Activated T-helper 17 cell treated with anti-CD3 and anti-CD28 coated beads, Interleukin-2, amount 50 U/mL, for 72 hours (primary cell): ENCODE measurements at places on chromosomes 4 and X. TPM values are rescaled to one million over a fixed set of nuclear protein-coding genes. Genes with fewer than 3 reads are reported as not detected.

Gene NAP1L3
- 1.6 TPM for total RNA-seq

Gene TMEM31
- not detected for total RNA-seq

Gene TAF7L
- total RNA-seq, result 0.11 TPM

Gene MND1
- total RNA-seq, result 11.6 TPM

Gene RENBP
- total RNA-seq, result 4.9 TPM

DNA sequence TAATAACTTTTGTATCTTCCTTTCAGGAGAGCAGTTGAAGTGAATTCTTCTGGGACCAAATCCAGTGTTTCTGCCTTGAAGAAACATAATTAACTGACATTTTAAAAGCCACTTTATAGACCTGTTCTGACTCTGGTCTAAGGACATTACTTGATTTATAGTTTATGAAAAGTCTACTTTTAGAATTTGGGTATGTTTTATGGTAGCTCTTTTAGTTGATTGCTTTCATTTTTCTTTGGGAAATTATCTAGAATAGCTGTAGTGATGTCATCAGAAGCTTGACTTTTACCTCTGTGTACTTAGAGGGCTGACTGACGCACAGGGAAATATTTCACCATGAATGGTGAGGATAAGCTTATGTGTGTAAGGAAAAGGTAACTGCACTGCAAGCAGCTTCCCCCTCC, 131.8 kb upstream of the LIMCH1 start:
- no peak for ATAC-seq

DNA sequence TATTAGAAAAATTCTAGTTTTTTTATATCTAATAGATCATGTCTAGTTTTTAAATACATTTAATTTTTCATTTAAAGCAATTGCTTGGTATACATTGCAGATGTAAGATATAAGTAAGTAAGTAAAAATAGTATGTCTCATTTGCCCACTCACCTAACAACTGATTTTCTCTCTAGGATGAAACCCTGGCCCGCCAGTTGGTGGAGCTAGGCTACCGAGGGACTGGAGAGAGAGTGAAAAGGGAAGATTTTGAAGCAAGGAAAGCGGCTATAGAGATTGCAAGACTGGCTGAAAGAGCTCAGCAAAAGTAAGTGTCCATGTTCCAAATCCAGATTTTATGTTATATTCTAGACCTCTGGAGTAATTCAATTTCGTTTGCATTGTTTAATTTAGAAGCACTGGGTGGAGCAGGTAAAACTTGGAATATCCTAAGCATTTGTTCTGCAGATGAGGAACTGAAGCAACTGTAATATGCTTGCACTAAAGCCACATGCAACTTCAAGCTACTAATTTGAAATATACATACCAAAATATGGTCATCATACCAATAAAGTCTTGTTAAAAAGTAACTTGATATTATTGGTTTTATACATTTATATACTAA, 27.1 kb downstream of the CFAP299 start:
- no peak for ATAC-seq

DNA sequence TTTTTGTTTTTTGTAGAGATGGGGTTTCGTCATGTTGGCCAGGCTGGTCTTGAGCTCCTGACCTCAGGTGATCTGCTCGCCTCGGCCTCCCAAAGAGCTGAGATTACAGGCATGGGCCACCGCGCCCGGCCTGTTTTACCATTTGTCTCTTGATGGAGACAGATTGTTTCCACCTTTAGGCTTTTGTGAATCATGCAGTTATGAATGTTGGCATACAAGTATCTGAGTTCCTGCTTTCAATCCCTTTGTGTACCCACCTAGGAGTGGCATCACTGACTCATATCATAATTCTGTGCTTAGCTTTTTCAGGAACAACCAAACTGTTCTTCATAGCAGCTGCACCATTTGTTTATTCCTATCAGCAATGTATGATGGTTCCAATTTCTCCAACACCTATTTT, 20.2 kb upstream of the MGST2 start:
- ATAC-seq, result no peak

DNA sequence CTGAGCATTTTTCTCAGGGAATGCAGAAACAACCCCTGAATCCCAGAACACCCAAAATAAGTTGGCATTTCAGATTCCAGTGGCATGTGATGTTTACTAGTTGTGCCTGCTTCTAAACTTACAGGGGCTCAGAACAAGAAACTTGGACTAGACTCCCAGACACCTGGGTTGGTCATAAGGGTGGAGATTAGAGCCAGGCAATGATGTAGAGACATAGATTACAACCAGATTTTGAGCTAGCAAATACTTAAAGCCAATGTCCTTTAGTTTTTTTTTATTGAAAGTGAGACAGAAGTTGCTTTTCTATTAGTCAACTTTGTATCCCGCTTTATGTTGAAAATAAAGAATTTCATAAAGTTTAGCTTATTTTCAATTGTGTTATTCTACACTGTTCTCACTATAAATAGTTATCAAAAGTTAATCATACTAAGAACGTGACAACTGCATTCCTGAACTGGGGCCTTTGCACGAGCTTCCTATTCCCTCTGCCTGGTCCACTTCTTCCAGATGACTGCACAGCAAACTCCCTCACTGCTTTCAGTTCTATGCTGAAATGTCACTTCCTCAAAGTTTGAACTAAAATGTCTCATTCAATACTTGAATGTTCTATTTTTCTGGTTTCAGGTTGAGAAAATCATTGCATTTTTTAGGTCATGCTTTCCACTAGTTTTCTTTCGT, 224.7 kb upstream of the PPP1R2C start:
- no peak for ATAC-seq

GRCh38 chr4:25172961-25173915, 13.0 kb upstream of the SEPSECS start:
- ATAC-seq, result peak; percentile 91

DNA sequence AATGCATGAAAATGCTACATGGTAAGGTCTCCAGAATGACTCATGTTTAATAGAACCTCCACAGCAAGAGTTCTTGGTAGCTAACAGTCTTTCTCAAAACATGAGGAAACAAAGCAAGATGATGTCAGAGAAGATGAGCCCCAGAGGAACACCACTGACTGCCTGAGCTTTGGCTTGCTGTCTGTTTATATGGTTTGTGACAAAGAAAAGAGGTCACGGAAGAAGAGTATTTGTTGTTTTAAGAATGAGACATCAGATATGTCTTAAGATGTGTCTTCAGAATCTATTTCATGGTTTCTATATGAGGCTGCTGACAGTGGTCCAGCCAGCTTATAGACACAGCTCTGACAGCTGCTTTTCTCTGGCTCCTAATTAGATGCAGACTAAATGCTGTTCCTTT, 18.8 kb upstream of the AREG start:
- ATAC-seq, result peak; percentile 76

DNA sequence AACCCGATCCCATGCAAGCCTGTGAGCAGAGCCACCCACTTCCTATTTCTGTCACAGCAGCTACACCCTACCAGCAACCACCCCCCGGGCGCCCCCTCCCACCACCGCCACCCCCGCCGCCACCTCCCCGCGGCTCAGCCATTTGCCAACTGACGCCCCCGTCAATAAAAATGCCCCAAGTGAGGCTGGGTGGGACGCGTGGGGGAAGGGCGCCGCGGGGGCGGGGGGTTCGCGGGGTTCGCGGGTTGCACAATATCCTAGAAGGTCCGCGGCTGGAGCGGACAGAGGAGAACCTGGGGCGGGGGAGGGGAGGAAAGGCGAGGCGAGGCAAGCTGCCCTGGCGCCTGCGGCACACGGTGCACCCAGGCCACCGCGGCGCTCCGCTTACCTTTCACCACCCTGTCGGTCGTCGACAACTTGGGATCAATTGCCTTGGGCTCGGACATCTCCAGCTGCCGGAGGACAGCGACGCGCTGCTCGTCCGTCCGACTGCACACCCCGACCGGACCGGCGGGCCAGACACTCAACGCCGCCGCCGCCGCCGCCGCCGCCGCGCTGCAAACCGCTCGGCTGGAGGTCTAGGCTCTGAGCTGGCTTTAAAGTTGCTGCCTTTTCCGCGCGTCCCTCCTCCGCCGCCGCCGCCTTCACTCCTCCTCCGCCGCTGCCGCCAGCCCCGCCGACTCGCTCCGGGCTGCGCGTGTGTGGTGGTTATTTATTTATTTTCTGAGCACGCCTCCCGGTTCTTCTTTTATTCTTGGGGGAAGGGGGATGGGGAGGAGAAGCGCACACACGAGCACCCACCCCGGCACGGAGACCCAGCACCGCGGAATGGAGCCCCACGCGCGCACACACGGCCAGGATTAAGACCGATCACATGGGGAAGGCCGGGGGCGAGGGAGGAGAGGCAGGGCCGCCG, 717 bp downstream of the PPP3CA start:
- ATAC-seq, result peak; percentile 9

DNA sequence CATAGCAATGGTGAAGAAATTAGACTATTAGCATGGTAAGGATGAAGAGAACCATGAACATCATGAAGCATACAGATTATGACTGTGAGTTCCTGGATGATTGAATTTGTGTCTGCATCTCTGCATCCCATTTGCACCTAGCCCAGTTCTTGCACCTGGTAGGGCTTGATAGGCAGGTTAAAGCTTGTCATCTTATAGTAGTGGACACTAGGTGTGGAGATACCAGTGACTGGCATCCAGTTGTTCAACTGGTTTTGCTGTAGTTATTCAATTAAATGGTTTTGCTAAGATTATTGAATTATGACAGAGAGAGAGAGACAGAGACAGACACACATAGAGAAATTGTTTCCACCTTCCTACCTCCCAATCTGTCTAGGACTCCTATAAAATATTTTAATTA, 5.0 kb downstream of the ADH7 start:
- ATAC-seq, result no peak

- no peak for ATAC-seq
These were observed 195.6 kb downstream of the GPC3 start for GRCh38 chrX:133789829-133790228.

- ATAC-seq, result no peak
These were observed 26.9 kb downstream of the CSF2RA start for GRCh38 chrX:1295550-1295949.

DNA sequence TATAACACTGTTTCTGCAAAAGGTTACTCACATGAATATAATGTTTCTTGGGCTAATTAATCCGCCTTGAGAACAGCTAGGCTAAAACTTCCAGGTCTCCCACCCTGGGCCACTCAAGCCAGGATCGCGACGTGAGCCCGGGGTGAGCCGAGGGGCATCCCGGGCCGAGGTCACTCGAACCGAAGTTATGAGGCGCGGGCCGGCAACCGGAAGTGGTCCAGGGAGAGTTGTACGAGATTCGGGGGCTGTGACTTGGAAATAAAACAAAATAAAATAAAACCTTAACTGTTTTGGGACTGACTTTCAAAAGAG, 317 bp downstream of the CMC4 start:
- ATAC-seq, result peak; percentile 9

DNA sequence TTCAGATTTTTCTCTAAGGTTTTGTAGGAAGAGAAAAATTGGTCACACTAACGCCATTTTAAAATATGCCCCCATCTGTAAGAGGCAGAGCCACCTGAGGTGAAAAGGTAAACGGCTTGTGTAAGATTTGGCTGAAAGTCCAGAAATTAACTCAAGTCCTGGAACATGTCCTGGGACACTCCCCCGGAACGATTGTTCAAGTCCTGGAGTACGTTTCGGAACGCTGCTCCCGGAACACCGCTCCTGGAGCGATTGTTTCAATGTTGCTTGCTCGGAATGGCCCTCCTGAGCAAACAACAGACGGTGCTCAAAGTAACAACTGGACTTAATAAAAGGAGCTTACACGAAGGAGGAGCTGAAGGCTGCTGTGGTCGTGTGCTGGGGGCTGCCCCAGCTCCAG, 796.5 kb upstream of the SLIT2 start:
- ATAC-seq, result no peak

GRCh38 chr4:74665346-74665745, 129.0 kb downstream of the BTC start:
- ATAC-seq, result peak; percentile 79

DNA sequence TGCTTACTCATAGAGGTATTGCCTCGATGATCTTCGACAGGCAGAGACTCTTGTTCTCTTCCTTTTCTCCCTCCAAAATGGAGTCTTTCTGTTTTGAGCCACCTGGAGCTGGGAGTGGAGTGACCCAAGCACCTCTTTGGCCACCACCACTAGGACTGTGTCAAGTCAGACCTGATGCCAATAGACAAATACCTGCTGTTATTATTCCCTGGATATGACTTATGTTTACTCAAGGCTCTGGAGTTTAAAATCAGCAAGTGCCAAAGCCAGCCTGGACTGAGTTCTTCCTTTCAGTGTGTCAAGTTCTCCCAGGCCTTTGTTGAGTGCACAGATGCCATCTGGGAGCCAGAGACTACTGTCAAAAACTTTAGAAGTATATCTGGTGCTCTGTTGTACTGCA, 130.2 kb upstream of the SLC6A14 start:
- ATAC-seq, result no peak

DNA sequence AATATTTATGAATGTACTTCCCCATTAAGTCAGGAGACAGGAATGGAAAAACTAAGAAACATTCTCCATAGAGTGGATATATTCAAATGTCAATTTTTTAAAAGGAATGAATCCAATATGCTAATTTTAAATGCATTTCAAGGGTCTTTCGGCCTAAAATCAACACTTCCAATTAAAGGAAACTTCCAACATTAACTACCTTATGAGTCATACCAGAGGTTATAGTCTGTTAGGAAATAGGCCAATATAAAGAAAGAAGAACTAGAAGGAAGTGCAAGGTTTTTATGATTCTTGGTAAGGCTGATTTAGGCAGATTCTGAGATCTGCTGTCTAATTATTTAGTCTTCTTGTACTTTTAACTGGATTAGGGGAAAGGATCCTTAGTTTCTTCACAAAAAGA, 260.1 kb upstream of the EDNRA start:
- no peak for ATAC-seq
